ENCODE measurements at places on chromosomes 3 and 15.
A peak's percentile ranks its signal among the peaks of the same experiment; 100 is the strongest.

DNA sequence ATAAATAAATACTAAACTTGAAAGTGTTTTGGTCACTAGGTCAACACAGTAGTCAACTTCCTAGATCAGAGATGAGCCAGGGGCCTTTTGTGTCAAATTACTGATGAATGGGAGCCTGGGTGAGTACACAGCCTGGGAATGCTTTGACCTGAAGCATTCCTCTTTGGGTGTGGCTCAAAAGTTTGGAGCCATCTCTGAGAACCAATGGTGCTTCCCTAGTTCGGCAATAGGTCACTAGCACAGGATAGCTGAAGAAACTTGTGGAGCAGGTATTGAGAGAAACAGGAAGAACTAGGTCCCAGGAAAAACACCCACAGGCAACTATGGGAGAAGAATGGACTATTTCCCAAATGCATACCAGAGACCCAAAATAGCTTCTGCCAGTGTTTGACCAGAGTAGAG lies 56.6 kb upstream of the PLXND1 start:
- no peak for DNase-seq

- DNase-seq = no peak
Observed at GRCh38 chr3:11379824-11380701, 107.9 kb downstream of the ATG7 start.

DNA sequence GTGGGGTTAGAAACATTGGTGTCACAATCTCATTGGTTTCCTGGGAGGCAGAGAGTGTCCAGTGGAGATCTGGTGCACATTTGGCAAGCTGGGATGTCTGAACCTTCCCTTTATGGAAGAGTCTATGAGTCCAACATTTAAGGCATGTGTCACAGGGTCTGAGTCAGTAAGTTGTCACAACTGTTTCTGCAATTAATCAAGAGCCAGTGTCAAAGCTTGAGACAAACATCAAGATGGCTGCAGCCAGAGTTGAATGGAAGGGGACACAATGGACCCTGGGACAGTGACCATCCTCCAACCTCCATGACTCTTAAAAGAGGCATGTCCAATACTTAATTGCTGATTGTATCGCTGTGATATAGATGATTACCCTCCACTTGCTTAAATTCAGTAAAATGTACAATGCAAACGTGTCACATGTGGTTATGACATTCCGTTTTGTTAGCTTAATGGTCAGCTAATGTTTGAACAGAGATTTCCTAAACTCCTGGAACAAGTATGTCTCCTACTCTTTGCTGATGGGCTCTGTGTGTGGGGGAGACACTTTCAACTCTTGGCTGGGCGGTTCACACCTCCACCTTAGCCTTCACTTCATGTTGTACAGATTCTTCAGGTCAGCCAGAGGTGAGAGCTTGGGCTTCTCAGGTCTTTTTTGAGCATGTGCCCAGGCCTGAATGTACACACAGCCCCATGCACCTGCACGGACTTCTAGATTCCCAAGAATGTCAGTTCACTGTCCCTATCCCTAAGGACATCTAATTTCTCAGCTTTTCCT lies 79.9 kb upstream of the PRR23E start:
- DNase-seq = no peak

DNA sequence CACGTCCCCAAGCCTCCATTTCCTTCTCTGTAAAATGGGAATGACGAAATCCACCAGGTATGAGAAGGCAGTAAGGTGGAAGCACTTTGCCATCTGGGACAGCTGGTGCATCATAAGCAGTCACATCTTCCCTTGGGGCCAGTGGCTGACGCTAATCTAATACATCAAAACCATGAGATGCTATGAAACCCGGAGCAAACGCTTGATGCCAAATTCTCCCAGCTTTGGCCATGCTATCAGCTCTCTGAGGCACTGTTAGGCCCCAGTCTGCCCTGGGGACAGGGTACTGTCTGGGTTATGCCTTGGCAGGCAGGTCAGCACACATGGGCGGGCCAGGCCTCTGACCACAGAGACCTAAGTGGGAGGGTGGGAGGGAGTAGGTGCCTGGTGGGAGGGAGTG lies 66.1 kb downstream of the ADAMTS17 start:
- no peak for DNase-seq

GRCh38 chr15:92616621-92617548 lies 38.7 kb downstream of the FAM174B start:
- no peak for DNase-seq

GRCh38 chr3:53803124-53803815 lies 42.9 kb downstream of the CHDH start:
- DNase-seq = no peak

GRCh38 chr3:15809313-15809712 lies 11.5 kb upstream of the ANKRD28 start:
- DNase-seq = no peak

DNA sequence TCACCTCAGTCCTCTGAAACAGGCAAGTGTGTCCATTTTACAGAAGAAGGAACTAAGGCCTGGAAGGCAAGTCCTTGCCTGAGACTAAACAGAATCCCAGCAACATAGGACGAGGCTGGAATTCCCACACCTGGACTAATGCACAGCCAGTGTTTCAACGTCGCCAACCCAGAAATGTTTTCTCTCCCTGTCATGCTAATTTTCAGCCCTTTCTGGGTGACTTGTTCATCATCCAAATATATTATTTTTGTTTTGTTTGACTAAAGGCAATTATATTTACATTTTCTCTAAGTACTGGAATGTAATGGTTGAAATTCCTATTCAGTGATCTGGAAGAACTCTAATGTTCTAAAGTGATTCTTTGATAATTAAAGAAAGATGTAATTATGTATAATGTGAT lies 51.8 kb downstream of the BTD start:
- no peak for DNase-seq

GRCh38 chr15:81043281-81043934 lies 42.7 kb downstream of the TLNRD1 start:
- DNase-seq = no peak

GRCh38 chr3:124178531-124178930 lies 186.6 kb upstream of the ROPN1 start:
- no peak for DNase-seq

DNA sequence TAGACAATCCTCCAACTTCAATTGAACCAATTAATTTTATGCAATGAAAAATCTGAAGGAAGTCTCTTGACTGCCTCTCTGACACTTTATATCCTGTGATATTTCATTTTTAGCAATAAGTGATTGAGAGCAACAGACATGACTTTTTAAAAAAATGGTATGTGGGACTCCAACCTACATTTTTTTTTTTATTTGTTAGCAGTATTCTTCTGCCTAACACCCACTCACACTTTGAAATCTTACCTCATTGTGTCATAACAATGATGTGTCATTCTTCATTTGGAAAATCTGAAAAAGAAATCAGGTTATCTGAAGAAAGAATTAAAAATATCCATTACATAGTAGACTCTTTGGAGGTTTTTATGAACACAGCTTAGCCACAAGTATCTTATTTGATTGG lies 541.3 kb upstream of the KCNMB2 start:
- no peak for DNase-seq

DNA sequence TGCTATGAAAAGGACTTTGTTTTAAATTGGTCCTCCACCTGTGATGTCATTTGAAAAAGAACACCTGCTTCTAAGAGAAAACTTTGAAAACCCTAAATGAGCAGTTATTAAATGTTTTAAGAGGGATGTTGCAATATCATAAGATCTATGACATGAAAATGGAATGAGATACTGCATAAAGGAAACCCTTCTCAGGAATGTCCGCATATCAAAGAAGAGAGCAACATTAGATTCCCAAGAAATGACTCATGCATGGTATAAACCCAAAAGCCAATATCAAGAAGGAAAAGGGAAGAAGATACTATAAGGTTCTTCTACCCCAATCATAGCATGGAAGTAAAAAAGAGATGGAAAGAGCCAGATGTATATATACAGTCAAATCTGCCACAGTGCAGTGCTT lies 627.5 kb upstream of the LMCD1 start:
- DNase-seq = no peak

DNA sequence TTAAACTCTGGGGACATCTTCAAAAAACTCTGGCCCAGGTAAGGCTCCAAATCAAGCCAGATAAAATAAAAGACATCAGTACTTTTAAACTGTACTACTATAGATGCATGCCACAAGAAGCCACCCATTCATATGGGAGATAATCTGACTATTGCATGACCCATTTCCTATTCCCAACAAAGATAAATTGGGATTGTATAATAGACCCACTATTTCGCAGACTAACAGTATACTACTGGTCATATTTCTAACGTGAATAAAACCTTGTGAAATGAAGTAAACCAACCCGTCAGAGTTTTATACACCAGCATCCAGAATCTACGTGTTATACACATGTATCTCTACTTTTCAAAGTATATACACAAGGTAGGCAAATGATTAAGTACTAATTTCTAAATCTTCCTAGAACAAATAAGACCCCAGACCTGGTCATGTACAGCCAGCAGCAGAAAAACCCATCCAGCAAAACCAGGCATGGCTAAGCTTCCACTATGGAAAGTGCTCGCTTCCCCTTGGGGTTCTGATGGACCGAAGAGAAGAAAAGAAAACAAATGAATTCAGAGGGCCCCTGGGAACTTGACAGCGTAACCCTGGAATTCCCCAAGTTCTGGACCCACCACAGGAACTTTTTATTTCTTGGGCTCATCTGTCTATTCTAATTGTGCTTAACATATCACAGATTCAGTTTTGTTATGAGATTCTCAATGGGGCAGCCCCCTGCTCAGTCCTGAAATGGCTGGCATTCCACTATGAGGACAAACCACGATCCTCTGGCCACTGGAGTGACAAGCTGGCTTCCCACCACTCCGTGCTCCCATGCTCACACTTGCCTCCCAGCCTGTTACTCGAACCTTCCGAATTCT lies 69.1 kb downstream of the MB21D2 start:
- no peak for DNase-seq

GRCh38 chr3:148992027-148992634 lies 791 bp downstream of the GYG1 start:
- DNase-seq = peak; percentile 57

DNA sequence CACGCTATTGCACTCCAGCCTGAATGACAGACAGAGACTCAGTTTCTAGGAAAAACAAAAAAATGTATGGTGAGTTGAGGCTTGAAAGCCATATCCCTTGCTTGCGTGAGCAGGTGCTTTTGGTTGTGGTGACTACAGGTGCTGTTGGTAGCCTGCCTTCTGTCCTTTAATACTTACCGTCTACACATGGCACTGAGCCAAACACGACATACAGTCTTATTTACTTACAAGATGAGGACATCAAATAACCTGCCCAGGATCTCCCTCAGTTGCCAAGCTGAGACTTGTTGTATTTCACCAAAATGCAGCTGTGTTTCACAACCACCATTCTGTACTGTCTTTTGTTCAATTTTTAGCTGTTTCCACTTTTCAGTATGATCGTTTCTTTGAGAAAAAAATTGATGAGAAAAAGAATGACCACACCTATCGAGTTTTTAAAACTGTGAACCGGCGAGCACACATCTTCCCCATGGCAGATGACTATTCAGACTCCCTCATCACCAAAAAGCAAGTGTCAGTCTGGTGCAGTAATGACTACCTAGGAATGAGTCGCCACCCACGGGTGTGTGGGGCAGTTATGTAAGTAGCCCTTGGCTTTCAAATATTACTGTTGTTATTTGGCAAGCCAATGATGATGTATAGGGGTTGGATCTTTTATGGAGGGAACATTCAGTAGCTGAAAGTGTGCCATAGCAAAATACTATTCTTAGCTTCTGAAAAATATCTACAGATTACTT lies 6.5 kb downstream of the ALAS1 start:
- no peak for DNase-seq

Measured in CD4-positive, alpha-beta T cell treated with Interleukin-12 subunit alpha and Interleukin-12 subunit beta, for 1 hour (primary cell).